ENCODE measurements at places on chromosomes 6 and 20.

DNA sequence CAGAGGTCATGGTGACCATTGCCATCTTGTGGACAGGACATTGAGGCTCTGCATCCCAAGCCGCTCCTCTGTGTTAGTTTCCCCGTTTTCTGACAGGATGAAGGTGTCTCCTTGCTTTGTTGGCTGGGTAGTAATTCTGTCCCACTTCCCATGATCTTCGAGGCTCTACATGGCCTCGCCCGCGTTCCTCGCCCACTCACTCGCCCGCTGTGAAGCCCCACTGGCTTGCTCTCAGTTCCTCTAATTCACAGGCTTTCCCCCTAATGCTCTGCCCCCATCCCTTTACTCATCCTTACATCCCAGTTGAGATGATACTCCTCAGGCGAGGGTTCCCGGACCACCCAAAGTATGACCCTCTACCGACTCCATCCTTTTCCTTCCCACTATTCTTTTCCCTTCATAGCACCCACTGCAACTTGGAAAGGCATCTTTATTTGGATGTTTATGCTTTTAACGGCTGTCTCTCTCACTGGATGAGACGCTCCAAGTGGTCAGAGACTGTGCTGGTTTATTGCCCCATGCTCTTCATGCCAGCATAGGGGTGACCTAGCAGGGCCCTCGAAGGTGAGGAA, 511 bp upstream of the SLC35B2 start:
- no peak for DNase-seq

DNA sequence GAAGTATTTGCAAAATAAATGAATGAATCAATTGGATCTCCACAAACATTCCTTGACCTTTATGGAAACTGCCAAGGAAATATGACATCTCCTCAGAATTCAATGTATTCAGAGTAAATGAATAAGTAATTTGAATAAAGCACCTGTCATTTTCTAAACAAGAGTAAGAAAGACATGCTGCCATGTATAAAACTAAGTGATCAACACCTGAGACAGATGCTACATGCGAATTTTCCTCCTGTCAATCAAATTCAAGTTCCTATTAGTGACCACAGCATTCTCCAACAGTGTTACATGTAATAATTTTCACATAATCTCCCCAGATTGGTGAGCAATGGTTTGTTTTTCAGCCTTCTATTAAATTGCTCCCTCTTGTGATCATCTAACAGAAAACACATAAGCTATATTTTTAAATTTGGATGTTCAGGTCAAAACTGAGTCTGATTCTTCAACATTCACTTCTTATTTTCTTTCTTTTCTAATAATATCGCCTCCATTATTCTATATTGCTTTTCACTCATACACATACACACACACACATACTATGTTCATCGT, 163.2 kb upstream of the RNF217 start:
- DNase-seq, result no peak

DNA sequence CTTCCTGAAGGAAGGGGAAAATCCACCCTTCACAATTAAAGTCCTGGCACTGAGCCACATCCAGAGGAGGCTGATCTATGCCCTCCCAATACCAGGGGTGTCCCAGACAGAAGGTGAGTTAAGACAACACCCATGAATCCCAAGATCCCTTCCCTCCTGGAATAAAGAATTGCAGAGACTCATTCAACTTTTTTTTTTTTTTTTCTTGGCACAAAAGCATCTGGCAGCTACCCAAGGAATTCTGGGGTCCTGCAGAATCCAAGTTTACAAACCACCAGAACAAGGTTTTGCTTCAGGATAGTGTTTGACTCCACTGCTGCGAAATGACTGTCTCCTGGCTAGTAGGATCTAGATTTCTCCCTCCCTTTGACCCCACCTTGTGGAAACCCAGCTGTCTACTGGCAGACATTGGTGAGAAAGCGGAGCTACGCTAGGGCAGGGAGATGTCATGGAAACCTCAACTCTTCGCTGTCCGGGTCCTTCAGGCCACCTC, 37.4 kb downstream of the JAG1 start:
- DNase-seq, result no peak

DNA sequence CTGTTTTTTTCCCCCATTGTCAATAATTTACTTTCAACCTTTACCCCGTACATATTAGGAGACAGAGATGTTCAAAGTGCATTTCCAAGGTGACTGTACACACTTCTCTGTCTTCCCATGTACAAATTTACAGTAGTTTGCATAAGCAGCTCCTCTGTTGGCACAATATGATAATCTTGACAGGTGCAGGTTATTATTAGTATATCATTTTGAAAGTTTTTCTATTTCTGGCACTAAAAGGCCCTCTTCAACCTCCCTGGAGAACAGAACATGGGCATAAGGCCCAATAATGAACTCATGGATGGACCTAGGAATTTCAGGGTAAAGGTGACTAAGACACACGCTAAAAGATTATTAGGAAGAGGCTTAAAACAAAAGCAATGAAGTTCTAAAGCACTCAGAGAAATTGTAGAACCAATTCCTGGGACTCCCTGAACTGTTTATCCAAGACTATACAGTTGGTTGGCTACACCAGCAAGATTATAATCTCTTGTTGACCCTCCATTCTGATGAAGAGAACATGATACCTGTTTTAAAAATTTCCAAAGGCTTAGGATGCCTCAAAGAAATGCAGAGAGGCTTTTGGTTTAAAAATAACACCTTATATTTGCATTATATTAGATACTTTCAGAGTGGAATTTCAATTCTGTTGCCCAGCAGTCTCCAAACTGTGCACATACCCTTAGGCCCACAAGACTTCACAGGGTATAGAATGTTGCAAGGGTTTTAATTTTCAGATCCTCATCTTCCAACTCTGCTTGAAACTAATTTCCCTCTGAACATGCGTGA, 1.1 kb downstream of the AIG1 start:
- no peak for DNase-seq

DNA sequence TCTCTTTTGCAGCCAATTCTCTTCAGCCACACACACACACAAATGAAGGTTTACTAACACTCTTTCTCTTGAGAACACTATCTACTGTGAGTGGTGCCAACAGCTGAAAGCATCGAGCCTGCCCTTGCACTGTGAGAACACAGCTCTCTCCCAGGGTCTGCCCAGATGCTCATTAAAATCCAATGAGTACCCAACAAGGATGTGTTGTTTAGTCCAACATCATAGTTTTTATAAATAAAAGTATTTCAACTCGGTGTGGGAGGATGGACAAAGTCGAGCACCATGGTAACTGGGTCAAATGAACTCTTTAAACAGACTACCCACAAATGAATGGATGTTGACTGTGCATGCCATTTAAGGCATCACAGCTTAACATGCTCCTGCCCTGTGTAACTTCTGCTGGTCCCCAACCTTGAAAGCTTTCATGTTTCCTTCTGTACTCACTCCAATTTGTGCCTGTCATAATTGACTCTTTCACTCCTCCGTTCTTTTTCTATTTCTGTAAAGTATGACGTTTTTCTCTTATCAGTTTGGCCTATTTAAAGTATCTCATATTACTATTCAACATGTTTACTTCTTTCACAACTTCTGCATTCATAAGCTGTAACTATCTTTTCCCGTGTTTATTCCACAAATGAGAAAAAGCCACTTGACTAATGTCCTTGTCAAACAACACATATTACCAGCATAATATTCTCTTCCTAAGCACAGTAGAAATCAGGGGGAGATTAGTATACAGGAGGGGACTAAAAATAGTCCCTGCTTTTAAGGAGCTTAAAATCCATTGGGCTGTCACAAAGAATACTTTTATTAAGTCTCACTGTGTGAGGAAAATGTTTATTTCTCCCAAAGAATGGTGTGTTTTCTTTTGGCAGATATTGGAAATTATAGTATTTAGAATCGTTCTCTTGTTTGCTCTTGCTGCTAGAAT, 215.4 kb downstream of the RFPL4B start:
- no peak for DNase-seq

- DNase-seq, result no peak
Observed at GRCh38 chr6:147449405-147450161, 58.9 kb upstream of the SAMD5 start.

- no peak for DNase-seq
Observed at GRCh38 chr6:132235596-132236280, 165.5 kb downstream of the MOXD1 start.

DNA sequence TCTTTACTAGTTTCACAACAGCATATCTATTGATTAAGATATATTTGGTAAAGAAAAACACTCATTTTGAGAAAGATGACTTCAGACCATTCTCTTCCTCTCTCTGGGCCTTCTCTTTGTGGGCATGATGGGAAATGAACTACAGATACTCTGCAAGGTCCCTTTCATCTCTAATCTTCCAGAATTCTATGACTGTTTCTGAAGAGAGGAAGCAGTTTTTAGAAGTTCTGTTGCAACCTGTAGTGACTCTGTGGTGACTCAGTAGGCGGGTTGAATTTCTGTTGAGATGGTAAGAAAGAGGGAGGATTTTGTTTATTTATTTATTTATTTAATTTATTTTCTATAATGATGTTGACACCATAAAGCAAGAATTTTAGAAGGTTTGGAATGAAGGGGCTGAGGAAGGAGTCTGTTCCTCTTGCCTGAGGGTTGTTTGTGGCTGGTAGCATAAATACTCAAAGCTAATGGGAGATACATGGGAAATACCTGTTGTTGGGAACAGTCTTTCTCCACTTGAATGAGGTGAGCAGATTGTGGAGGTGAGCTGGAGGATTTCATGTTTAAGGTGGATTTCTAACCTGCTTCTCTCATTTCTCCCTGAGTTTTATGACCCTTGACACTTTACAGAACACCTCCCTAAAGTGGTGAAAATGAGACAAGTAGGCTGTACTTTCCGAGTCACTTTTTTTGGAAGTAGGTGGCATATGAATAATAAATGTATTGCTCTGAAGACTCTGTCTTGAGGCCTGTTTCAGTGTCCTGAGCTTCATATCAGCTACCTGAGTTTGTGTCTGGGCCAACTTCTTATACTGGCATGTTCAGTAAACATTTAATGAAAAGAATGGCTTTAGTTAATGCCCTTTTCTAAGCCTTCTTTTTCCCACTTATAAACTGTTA, 15.0 kb downstream of the ACSS2 start:
- DNase-seq, result no peak

DNA sequence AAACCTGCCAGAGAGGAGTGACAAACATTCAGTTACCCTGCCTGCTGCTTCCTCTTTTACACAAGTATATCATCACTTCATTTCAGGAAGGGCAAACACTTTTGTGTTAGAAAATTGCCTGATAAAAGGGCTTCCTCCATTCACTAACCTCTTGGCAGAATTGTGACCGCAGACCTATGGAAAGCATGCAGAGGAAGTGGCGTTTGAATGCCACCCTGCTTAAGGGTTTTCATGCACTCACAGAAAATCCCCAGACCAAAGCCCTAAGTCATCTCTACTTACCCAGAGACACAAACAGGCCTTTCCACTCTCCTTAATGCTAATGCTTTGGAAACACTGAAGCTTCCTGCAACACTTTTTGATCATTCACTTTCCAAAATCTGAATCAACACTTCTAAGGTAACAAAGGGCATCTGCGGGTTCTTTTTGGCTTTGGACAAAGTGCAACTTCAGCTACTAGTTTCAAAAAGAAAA, 22.1 kb upstream of the RALGAPA2 start:
- no peak for DNase-seq

DNA sequence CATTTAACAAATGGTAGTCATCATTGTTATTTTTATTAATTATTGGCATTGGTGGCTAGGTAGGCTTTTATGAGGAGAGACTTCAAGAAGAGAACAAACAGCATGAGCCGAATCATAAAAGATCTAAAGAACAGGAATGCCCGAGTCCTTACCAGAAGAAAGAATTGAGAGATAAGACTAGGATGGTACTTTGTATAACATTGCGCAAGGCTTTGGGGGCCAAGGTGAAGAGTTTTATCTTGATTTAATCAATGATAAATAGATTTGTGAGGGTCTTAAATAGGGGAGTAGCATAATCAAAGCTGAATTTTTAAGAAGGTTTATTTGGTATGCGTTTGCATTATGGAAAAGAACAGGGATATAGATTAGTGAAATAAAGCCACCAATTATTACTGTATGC, 15.4 kb downstream of the CDC40 start:
- DNase-seq, result no peak
